ENCODE measurements at places on chromosomes 1 and 21. TPM values are rescaled to one million over a fixed set of nuclear protein-coding genes. Genes with fewer than 3 reads are reported as not detected.

DNA sequence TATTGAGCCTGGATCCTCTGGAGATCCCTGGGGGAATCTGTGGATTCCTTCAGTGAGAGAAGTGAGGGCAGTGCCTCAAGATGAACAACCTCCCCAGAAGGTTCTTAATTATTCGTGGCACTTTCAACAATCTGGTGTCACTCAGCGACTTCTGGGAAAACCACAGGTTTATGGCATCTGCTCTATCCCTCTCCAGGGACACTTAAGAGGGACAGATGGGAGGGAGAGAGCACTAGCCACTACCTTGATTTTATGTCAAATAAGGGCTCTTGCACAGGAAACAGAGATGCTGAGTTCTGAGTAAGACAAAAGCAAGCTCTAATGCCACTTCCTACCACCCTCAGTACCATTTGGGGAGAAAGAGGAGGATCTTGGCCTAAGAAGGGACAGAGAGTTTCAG, 21.2 kb upstream of the CHI3L1 start:
- DNase-seq, result no peak

DNA sequence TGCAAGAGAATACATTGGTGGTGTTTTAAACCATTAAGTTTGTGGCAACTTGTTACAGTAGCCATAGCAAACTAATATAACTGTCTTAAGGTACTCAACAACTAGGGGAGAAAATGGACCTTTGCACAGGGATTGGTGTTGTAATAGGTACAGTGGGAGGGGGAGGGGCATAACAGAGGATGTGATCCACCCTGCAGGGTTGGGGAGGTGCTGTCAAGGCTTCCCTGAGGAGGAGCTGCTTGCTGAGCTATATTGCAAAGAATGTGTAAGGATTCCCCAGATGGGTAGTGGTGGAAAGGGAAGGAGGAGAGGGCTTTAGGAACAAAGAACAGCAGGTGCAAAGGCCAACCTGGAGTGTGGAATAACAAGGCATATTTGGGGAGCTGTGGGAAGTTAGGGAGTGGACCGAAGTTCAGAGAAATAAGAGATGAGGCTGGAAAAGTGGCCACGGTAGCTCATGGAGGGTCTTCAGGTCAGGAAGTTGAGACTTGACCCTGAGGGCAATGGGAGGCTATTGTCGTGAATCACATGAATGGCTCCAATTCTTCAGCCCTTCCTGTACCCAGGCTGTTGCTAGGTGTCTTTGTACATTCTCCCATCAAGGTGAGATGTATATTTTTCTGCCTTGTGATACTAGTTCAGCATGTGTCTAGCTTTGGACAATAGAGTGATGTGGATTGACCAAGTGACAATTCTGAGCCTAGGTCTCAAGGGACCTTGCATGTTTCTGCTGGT, 168.6 kb upstream of the CSF3R start:
- no peak for DNase-seq

DNA sequence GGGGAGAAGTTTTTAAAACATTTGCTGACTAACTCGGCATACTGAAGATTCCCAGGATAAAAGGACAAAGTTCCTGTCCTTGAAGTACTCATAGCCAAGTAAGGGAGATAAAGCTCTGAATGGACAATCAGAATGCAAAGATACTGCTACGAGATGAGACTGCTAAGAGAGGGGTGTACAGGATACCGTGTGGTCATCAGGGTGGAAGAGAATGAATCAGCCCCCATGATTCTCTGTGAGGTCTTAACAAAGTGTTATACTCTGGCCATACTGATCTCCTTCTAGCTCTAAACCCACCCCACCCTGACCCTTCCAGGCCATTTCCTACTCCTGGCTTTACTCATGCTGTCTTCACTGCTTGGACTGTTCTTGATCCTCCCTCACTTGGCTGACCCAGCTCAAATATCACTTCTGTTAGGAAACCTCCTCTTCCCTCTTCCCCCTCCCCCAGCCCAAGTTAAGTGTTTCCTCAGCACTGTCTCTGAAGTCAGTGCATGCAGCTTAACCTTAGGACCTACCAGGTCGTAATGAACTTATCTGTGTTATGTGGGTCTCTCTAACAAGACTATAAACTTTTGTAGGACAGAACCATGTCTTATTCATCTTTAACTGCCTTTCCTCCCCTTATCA, 15.8 kb upstream of the MAGOH start:
- no peak for DNase-seq

DNA sequence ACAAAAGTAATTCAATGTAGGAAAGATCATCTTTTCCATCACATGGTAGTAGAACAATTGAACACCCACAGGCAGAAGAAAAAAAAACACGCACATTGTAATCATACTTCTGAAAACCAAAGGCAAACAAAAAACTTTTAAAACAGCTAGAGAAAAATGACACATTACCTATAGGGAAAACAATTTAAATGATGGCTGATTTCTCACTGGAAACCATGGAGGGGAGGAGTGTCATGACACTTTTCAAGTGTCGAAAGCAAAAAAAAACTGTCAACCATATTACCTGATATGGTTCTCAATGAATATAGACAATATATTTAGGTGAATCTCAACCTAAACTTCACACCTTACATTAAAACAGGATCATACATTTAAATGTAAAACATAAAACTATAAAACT, 776 bp upstream of the SLAMF7 start:
- no peak for DNase-seq

- no peak for DNase-seq
These were observed 36.8 kb upstream of the TENT5C start for GRCh38 chr1:117568999-117569398.

GRCh38 chr1:37363535-37363934, 110.8 kb upstream of the ZC3H12A start:
- DNase-seq, result no peak

DNA sequence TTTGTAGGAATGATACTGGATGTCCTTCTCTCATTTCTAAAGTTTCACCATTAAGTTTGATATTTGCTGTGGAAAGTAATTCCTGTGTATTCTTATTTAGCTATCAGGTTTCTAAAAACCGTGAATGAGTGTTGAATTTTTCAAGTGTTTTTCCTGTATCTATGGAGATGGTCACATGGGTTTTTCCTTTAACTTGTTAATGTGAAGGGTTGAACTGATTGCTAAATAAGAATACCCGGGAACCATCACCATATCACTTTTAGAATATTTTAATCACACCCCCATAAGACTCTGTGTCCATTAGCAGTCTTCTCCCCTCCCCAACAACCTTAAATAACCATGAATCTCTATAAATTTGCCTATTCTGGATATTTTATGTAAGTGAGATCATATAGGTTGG, 16.5 kb upstream of the ASAP3 start:
- DNase-seq, result no peak

DNA sequence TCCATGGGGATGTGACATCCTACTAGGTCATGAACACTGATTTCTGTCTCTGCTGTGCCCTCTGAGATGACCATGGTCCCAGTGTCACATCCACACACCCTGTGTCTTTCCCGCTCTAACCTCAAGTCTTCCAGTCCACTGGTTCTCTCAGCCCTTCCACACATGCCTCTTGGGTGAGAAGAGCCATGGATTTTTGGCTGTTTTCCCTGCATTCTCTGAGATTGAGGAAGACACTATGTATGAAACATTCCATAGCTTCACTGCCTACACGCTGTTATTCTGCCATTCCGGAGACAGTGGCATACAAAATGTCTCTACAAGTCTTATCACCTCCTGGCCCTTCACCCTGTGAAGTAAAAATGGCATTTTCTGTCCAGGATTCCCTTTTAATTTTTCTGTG, 247.3 kb downstream of the BACH1 start:
- DNase-seq, result no peak

DNA sequence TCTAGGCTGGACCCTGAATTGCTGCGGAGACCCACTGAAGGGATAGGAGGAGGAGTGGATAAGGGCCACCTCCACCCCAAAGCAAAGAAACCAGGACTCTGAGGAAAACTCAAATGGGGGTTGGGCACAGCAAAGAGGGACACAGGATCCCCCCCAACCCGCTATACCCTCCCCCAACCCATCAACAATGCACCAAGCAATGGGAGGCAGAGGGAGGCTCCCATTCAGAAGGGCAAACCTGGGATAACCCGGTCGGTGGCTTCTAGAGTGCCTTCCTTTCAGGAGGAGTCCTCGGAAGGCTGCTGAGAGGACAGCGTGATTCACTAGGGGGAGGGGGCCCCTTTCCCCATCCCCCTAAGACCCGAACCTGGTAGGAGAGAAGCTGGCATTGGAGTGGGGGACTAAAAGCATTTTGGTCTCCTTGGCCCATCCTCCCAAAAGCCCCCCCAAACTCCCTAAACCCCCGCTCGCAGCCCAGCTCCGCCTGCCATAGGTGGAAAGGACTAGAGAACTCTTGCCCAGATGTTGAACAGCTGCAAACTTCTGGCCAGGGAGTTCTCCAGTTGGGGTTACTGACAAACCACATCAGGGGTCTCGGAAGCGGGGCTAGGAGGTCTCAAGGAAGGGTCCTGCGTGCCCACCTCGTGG, 1.3 kb downstream of the MEF2D start:
- DNase-seq, result peak; percentile 50

- DNase-seq, result no peak
These were observed 16.3 kb downstream of the BATF3 start for GRCh38 chr1:212683357-212683722.

DNA sequence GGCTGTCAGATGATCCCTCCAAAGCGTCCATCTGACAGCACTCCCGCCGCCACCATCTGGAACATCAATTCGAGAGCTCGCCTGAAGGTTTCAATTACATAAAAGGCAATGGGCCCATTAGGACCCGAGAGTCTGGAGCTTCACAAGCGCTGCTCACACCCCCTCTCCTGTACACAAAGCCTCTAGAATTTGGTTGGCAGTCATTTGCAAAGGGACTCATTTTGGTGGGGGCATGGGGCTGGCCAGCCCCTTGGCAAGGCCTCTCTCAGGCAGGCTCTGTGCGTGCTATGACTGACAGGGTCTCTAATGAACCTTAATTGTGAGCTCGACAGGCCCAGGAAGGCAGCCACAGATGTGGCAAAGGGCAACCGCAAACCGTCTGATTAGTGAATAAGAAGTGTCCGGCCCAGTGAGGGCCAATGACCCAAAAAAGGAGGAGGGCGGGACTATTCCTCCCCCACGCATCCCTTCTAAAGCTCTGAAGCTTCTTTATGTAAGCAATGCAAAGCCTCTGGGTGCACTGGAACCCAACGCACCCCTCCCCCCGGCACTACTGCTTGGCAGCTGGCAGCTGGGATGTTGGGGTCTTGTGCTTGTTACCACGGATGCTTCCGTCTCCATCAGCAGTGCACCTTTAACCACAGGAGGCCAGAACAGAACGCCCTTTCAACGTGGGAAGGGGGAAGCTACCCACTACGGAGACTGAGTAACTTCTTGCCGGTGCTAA, 79.4 kb downstream of the CAPZB start:
- no peak for DNase-seq

GRCh38 chr1:67618285-67619018, 66.5 kb upstream of the GADD45A start:
- DNase-seq, result peak; percentile 74

DNA sequence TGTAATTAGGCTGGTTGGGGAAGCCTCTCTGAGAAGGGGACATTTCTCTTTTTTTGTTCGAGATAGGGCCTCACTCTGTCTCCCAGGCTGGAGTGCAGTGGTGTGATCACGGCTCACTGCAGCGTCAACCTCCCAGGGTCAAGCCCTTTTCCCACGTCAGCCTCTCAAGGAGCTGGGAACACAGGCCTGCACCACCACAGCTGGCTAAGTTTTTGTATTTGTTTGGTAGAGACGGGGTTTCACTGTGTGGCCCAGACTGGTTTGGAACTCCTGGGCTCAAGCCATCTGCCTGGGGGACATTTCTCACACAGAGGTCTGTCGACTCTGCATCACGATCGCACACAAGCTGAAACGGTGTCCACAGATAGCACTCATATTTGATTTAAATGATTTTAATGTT, 39.7 kb downstream of the HUNK start:
- DNase-seq, result no peak

DNA sequence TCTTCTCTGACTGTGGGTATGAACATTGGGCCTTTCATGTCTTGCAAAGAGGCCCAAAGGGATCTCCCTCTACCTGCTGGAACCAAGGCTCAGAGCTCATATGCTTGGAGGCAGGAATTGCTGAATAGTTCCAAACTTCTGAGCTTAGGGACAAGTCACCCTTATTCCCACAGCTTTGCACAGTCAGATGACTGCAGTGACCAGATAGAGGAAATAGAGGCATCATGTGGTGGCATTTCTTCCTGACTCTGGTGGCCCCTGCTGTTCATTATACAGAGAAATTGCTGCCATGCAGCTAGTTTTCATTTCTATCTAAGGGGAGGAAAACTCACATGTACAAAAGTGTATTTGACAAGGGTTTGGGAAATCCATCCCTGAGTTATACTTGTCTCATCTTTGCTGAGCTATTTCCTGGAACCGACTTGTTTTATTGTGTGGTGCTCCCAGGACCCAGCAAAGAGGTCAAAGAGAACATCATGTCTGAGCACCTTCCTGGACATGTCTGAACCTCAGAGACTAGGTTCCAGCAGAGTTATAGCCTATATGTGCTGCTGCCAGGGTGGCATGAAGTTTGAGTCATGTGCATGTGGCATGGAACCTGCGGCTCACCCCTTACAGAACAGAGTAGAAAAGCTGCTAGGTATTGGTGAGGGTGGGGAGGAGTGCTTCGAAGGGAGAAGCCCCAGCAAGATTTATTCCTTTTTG, 131.2 kb downstream of the PIK3R3 start:
- DNase-seq, result no peak

The OR2L5 gene
- total RNA-seq, result not detected

The C8A gene
- total RNA-seq, result not detected

The LCE2C gene
- total RNA-seq, result not detected

The HTR1D gene
- 9.1 TPM for total RNA-seq

The CXADR gene
- total RNA-seq, result 14.3 TPM

The HSD3B1 gene
- not detected for total RNA-seq

The CRB1 gene
- total RNA-seq, result not detected

The FYB2 gene
- total RNA-seq, result not detected

The TMEM54 gene
- 47.4 TPM for total RNA-seq

The CELA3B gene
- not detected for total RNA-seq

Measured in HT1080 (cell line).